ENCODE measurements at places on chromosomes 13 and 19.

- DNase-seq: no peak
These were observed 26.1 kb upstream of the CYP2A7 start for GRCh38 chr19:40907968-40908735.

GRCh38 chr13:31946091-31946770, 85.3 kb upstream of the FRY start:
- DNase-seq: no peak

GRCh38 chr19:56690670-56691069, 19.1 kb upstream of the ZNF835 start:
- no peak for DNase-seq

- DNase-seq: no peak
These were observed 12.3 kb downstream of the TPT1 start for GRCh38 chr13:45328661-45329111.

DNA sequence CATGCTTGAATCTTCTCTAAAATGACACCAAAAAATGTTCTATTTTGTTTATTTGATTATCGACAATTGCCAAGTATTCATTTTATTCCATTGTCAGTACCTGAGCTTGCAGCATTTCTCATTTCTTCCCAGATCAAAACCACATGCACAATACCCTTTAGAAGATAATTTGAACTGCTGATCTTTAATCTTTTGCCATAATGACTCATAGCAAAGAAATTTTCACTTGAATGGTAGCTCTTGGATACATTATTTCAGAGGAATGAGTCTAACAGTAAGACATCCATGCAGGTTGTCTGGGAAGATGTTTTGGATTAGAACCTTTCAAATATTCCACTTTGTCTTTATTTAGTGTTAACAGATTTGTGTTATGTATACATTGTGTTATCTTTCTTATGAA, 42.0 kb upstream of the RXFP2 start:
- DNase-seq: peak; percentile 5

DNA sequence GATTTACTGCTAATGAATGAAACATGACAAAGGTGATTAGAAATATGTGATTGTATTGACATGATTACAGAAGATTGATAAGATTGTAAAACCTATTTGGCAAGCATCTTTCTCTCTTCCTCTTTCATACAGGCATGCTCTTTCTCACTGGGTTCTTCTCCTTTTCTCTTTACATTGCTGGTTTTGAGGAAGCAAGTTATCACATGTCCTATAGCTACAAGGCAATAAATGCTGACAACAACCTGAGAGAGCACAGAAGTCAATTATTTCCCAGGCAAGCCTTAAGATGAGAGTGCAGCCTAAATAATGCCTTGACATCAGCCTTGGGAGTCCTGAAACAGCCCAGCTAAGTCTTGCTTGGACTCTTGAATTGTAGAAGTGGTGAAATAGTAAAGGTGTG, 875.0 kb downstream of the SLITRK1 start:
- DNase-seq: no peak

- no peak for DNase-seq
These were observed 568 bp downstream of the POLR2I start for GRCh38 chr19:36113894-36114720.

- DNase-seq: no peak
These were observed 4.1 kb upstream of the C1QTNF9B start for GRCh38 chr13:23901365-23901764.
